ENCODE measurements at places on chromosomes 7 and 10. TPM values are rescaled to one million over a fixed set of nuclear protein-coding genes. Genes with fewer than 3 reads are reported as not detected.

- no peaks in the 10 kb centered on the region for H3K36me3 ChIP-seq
- H3K27ac ChIP-seq, result no peak overlapping the region
- H3K4me3 ChIP-seq, result no peak overlapping the region
- peaks cover 49% of the 10 kb centered on the region for H3K4me1 ChIP-seq
- DNase-seq, result no peak
- H3K27me3 ChIP-seq, result no peaks in the 10 kb centered on the region
These were observed 164.2 kb upstream of the ITGB1 start for GRCh38 chr10:33122014-33122809.

NAMPT gene
- total RNA-seq, result 90.2 TPM

- no peak overlapping the region for H3K4me3 ChIP-seq
- H3K4me1 ChIP-seq, result peaks cover 17% of the 10 kb centered on the region
- no peaks in the 10 kb centered on the region for H3K27me3 ChIP-seq
These were observed 56.4 kb downstream of the SLC16A12 start for GRCh38 chr10:89478739-89479654.

DNA sequence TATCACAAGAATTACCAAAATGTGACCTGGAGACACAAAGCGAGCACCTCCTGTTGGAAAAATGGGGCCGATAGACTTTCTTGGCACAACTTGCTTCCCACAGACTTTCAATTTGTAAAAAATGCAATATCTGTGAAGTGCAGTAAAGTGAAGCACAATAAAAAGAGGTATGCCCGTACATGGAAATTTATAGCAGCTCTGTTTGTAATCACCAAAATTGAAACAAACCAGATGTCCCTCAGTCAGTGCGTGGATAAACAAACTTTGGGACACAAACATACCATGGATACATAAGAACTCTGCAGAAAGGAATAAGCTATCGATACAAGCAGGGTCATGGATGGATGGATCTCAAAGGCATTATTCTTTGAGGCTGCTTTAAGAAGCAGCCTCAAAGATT is 33.6 kb downstream of the ARID5B start:
- no peak overlapping the region for H3K4me3 ChIP-seq
- DNase-seq, result no peak
- peaks cover 52% of the 10 kb centered on the region for H3K36me3 ChIP-seq

SORBS1 gene
- total RNA-seq, result 0.42 TPM

CYP2C19 gene
- total RNA-seq, result not detected

SEC31B gene
- total RNA-seq, result 21.6 TPM

All from activated B cell treated with CpG ODN at 0.5 μM for 24 hours (primary cell).